ENCODE measurements at places on chromosomes 12 and 14.

- no peak for DNase-seq
Observed at GRCh38 chr14:89284333-89285058, 132.5 kb downstream of the FOXN3 start.

GRCh38 chr12:79560225-79560889 is 130.4 kb downstream of the PAWR start:
- DNase-seq, result no peak

- peak; percentile 13 for DNase-seq
Observed at GRCh38 chr12:96400631-96401075, 414 bp upstream of the CDK17 start.

GRCh38 chr12:17642340-17642650 is 447.7 kb downstream of the RERGL start:
- DNase-seq, result no peak

GRCh38 chr12:114835031-114835430 is 151.1 kb upstream of the TBX3 start:
- no peak for DNase-seq

- no peak for DNase-seq
Observed at GRCh38 chr14:65879248-65880009, 466.9 kb downstream of the FUT8 start.

DNA sequence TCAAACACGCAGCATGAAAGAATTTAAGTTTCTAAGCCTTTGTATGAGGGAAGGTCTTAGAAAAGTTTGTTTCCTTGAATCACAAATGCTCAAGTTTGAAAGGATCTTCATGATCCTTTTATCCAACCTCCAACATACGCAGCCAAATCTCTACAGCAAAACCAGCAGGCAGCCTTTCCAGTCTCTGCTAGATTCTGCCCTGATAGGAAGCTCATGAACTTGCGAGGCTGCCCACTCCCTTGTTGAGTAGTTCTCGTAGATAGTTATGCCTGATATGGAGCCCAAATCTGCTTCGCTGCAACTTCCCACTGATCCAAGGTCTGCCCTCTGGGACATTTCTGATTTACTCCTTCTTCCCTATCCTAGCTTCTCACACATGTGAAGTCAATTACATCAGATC is 272.9 kb downstream of the EGLN3 start:
- DNase-seq, result no peak

DNA sequence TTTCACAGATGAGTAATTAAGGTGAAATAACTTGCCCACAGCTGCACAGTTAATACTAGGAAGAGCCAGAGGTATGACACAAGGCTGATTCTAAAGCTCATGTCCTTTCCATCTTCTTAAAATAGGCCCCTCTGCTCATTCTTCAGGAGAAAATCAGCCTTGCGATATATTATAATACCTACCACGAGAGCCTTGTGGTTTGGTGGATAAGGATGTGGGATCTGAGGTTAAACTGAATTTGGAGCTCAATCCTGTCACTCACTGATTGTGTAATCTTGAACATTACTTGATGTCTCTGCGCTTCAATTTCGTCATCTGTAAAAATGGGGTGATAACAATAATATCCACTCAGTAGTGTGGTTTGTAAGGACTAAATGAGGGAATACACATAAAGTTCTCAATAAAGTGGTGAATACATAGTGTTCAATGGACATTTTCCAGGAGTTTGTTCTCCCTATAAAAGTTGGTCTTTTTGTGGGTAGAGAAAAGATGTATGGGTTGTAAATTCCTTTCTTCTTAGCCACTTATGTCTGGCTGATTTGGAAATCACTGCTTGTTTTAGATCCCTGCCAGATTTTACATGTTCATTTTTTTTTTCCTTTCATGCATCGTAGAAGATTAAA is 25.1 kb upstream of the ATP2B1 start:
- no peak for DNase-seq

DNA sequence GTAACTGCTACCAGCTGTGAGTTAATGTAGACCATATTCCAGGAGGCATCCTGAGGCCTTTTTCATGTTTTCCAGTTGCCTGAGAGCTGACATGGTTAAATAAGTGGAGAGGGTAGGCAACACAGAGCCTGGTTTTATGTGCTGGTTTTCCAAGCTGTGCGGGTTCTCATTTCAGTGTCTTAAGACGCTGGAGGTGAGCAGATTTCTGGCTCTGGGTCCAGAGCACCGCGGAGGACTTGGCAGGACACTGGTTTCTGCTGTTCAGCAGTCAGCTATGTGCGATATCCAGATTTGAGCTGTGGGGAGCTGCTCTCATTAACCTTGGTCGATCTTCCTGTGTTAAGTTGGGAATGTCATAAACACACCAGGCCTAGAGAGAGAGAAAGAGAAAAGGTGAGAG is 680.8 kb downstream of the BCL11B start:
- DNase-seq, result no peak

- no peak for DNase-seq
Observed at GRCh38 chr12:117596968-117597367, 235.5 kb upstream of the NOS1 start.

DNA sequence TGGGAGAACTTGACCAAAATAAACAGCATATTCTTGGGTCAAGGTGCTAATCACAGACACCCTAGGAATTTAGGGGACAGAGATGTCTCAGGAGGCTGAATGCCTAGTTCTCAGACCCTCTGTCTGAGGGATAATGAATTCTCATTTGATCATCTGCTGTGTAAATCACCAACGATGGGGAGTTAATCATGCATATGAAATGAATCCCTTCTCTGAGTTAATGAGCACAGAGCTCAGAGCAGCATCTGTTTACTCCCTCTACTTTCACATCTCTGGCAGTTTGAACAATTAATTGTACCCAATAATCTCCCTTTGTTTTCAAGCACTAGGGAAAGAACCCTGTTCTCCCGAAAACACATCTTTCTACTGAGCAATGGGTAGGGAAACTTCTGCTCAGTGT is 129.4 kb upstream of the SRRM4 start:
- DNase-seq, result no peak

GRCh38 chr12:6824901-6825381 is 3.3 kb upstream of the P3H3 start:
- no peak for DNase-seq

DNA sequence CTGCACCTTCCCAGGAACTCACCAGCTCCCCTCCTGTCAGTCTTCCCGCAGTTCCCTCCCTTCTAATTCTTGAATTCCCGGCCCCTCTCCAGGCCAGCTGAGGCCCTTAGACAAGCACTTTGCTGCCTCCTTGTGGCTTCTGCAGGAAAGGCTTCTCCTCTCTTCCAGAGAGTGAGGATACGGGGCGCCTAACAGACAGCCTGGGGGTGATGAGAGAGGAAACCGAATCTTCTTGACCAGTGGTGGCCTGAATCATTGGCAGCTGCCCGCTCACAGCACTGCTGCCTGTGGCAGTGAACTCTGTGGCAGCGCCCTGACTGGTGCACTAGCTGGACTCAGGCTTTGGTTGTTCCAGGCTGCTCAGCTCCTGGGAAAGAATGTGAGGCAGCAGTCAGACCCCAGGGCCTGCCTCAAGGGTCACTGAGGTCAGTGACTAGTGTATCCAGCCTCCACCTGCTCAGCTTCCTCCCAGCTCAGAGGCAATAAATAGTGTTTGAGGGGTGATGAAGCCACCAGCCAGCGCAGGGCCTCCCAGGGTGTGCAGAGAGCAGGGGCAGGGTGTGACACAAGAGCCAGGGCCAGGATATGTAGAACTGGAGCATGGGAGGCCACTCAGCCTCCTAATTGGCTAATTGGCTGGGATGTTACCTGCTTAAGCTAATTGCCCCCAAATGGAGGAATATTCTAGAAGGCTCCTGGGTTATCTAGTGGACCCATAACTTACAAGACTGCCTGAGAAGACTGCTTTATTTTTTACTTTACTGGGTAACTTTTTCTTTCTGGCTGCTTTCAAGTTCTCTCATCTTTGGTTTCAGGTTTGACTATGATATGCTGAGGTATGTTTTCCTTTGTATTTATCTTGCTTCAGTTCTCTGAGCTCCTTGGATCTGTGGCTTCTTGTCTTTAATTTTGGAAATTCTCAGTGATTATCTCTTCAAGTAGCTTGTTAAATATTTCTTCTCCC is 12.9 kb upstream of the MCRS1 start:
- DNase-seq, result no peak
